ENCODE measurements at places on chromosomes 6 and 20. TPM values are rescaled to one million over a fixed set of nuclear protein-coding genes. Genes with fewer than 3 reads are reported as not detected.
A peak's percentile ranks its signal among the peaks of the same experiment; 100 is the strongest.

- DNase-seq: peak; percentile 69
These were observed 1.1 kb downstream of the EIF2S2 start for GRCh38 chr20:34110745-34111641.

DNA sequence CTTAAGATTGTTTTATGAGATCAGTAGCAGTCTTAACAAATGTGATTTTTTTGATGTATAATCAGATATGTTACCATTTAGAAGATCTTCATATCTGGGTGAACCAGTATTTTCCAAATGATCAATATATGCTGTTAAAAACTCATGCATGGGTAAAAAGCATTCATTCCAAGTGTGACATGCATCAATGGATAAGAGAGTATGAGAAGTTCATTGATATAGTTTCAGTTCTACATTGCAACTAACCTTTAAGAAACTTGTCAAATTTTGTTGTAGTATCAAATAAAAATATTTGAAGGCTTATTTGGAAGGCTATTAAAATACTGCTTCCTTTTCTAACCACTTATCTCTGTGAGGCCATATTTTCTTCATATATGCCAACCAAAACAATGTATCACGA is 117.7 kb downstream of the FIG4 start:
- DNase-seq: no peak

The CDH4 gene
- total RNA-seq: not detected

The LST1 gene
- total RNA-seq: not detected

The HTR1B gene
- not detected for total RNA-seq

The MUC22 gene
- not detected for total RNA-seq
